Sigmoid colon (tissue), 7 donors: ENCODE measurements at places on chromosomes 3 and 15. TPM values are rescaled to one million over a fixed set of nuclear protein-coding genes. Genes with fewer than 3 reads are reported as not detected.

The CYP8B1 gene
- not detected for total RNA-seq

DNA sequence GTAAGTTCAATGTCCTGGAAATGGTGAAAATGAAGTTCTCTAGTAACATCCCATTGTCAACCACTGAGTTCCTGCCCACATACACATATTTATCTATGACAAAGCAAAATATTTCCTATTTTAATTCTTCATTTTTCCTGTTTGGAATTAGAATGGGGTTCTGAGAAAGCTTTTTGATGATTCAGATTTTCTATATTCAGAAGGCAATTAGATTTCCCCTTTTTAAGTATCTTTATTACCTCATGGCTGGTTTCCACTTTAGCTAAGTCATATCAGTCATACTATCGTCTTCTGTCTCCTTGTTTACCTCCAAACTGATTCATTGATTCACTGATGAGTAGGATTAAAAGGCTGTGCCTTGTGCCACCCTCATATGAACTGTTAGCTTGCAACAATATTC lies 17.9 kb downstream of the ETFA start:
- H3K4me1 ChIP-seq: peaks cover 20% of the 10 kb centered on the region
- no peak overlapping the region for H3K4me3 ChIP-seq
- DNase-seq: no peak
- no peaks in the 10 kb centered on the region for H3K36me3 ChIP-seq
- H3K27me3 ChIP-seq: no peaks in the 10 kb centered on the region

The CD80 gene
- total RNA-seq: 2.2 TPM

GRCh38 chr15:31083370-31083780 lies 18.1 kb downstream of the TRPM1 start:
- DNase-seq: no peak
- H3K4me3 ChIP-seq: no peak overlapping the region
- no peaks in the 10 kb centered on the region for H3K4me1 ChIP-seq
- no peak overlapping the region for H3K27ac ChIP-seq

The PLSCR2 gene
- total RNA-seq: not detected
